COLO829 (cell line): ENCODE measurements at places on chromosomes 2 and 18.
A peak's percentile ranks its signal among the peaks of the same experiment; 100 is the strongest.

- DNase-seq = peak; percentile 28
These were observed 106.5 kb upstream of the COL5A2 start for GRCh38 chr2:189285962-189286645.

- no peak for DNase-seq
These were observed 58.5 kb downstream of the INPP5D start for GRCh38 chr2:233118648-233119000.

- DNase-seq = no peak
These were observed 6.7 kb upstream of the PARD6G start for GRCh38 chr18:80253871-80254492.

GRCh38 chr18:7940971-7941370, 373.9 kb downstream of the PTPRM start:
- no peak for DNase-seq

DNA sequence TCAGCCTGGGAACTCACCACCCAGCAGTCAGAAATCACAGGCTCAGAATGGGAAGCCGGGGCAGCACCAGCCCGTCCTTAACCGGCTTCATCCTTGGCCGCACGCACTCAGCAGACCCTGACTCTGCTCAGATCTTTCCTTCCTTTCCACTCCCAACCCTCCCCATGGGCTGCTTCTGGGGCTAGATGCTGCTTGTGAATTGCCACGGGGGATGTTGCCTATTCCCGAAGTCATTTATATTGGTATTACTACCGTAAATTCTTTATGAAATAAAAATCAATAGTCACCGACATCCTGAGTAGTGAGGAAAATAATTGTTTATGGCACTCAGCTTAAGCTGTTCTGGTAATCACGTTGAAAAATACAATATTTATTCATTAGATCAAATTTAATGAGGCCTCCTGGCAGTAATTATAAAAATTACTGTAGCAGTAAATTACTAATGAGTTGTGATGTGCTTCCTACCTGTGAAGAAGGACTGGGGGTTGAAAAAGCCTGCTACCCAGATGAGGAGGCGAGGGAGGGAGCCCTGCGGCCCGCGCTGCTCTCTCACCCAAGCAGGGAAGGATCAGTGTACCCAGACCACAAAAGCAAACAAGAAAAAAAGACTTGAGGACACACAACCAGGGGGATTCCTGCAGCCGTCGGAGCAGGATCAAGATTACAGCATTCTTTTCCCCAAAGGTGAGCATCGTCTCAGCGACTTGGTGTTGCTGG, 31.5 kb downstream of the CDCA7 start:
- DNase-seq = no peak

GRCh38 chr2:224222291-224222690, 179.6 kb downstream of the FAM124B start:
- DNase-seq = no peak

- no peak for DNase-seq
These were observed 150.7 kb upstream of the LMAN1 start for GRCh38 chr18:59509481-59510442.

DNA sequence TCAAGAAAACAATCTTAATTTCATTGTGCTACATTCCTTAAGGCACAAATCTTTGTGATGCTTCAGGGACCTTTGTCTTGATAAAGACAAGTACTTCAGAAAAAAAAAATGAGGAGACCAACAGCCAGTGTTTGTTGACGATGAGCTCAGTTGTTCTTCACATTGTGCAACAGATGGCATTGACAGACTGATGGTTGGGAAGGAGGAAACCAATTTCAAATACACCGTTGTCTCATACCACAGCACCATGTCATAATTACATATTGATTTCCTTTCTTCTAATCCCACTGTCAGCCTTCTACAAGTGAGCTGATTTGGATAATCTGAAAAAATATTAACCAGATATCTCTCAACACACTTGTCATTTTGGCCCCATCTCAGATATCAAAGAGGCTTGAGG, 53.7 kb upstream of the GRB14 start:
- no peak for DNase-seq

DNA sequence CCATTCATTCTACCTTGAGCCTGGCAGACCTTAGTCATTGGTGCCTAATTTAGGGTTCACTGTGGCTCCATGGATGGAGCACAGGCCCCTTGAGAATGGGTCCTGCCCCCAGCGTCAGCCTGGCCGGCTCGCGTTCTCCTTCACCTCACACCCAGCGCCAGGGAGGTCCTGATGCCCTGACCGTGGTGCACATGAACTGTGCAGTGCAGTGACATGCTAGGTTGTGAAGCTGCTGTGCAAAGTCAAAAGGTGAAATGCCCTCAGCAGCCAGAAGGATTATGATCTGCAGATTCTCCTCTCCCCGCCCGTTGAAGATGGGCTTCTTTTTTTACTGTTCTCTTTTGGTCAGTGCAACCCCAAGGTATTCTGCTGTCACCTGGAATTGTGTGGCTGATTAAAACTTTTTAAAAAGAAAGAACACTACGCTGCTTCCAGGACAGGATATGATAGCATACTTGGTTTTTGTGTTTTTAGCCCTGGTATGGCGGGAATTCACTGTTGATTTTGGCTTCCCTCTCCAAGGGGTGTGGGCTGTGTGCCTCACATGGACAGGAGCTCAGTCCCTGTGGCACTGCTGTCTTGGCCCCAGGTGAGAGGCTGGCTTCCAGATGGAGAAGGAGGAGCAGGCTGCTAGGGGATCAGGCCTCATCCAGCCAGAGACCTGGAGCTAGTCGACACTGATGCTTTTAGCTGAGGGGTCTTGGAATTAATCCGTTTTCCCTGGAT, 49.4 kb upstream of the MCFD2 start:
- no peak for DNase-seq

DNA sequence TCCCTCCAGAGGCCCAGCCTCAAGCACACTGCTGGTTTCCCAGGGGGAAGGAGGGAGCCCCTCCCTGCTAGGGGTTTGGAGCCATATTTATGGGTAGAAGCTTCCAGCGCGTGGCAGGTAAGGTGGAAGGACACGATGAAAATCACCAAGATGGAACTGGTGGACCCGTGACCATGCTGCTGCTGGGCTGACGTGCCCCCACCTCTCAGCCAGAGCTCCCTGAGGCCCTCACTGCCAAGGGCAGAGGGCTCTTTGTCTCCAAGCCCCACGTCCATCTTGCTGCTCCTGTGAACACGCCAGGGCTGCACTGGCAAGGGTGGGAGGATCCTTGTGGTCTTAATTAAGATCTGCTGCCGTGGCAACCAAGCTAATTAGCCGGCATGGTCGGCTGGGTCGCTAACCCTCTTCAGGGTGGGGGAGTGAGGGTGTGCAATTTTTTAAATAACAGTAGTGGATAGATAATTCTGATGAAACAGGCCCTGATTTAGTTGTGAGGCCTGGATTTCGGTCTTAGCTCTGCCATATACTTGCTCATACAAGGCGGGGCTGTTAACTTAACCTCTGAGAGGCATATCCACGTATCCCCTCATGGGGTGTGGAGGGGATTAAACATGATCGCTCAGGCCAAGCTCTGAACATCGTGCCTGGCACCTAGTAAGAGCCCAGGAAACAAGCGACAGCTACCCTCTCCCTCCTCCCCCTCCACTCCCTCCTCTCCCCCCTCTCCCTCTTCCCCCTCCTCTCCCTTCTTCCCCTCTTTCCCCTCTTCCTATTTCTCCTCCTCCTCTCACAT, 232.8 kb downstream of the CELF4 start:
- DNase-seq = no peak

GRCh38 chr2:143392358-143392757, 263.1 kb downstream of the ARHGAP15 start:
- no peak for DNase-seq

GRCh38 chr18:4528405-4528804, 73.3 kb upstream of the DLGAP1 start:
- DNase-seq = no peak

DNA sequence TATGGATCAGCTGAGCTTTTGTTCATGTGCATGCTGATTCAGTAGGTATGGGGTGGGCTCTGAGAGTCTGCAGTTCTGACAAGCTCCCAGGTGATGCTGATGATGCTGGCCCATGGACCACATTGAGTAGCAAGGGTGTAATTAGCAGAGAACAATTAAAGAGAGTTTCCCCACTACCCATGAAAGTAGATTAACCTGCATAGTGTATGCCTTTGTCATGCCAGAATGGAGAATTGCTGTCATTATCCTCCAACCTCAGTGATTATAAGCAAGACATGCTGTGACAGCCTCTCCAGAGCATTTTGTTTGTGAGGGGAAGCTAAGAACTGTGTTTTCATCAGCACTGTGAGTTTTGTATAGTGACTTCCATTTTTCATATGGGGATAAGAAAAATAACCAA, 59.5 kb upstream of the LYPD1 start:
- DNase-seq = no peak

DNA sequence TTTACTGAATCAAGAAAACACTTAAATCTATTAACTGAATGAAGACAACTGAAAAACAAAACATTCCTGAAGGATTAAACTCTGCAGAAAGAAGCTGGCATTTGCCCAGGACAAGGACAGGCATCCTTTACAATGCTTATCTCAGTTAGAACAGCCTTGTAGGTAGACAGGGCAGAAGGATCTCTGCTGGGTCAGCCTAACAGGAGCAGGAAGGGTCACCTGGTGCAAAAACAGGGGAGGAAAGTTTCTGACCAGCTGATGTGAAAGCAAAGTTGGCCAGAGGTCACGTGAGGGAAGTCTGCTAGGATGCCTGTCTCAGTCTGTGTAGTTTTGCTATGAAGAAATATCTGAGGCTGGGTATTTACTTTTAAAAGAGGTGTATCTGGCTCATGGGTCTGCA, 348.6 kb downstream of the ANAPC1 start:
- DNase-seq = no peak

DNA sequence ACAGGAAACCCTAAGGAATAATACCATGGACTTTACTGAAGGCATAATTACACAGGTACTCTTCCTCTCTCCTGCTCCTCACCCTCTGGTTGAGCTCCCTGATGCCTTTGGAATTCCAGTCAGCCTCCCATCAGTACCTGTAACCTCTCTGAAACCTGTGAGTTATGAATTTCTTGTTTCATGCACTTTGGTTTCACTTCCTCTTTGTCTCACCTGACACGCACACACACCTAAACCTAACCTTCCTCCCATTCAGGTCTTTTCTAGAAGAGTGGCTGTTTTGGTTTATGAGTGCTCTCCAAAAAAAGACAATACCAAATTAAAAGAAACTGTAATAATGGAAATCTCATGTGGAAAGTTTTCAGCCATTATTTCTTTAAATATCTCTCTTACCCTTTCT, 451.3 kb upstream of the VWC2L start:
- DNase-seq = no peak

GRCh38 chr2:241432824-241433448, 75.4 kb downstream of the STK25 start:
- no peak for DNase-seq

DNA sequence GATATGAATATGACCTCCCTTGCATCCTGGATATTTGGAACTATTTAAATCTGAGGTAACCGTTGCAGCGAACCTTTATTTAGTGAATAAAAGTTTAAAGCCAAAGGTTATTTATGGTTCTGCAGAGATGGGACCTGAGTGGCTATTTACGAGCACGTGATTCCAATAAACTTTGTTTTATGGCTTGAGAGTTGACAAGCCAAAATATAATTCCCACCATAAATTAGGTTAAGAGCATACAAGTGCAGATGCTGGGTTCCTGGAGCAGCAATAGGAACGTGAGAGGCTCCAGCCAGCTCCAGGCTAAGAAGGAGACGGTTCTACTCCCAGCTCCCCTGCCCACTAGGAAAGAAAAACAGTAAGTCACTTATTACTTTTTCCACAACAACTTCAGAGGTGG, 5.2 kb upstream of the HOXD4 start:
- no peak for DNase-seq
